ENCODE measurements at places on chromosomes 3 and 15.

- H3K27me3 ChIP-seq: no peaks in the 10 kb centered on the region
- no peaks in the 10 kb centered on the region for H3K4me1 ChIP-seq
- H3K27ac ChIP-seq: no peak overlapping the region
These were observed 59.8 kb upstream of the IP6K2 start for GRCh38 chr3:48776854-48777253.

DNA sequence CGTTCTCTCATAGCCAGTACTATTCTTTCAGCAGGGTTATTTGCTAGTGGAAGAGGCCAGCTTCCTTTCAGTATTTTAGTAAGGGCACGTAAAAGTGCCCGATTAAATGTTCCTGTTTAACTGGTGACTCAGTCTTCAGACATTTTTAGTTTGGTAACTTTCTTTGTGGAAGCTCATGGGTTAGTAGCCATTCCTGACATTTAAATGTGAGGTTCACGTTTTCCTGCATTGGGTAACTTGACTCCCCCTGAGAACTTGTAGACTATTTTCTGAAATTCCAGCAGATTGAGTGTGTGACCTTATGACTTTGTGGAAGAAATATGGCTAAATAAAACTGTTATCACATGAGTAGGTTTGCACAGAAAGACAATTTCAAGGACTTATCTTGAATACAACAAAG, 16.9 kb downstream of the ABHD2 start:
- no peaks in the 10 kb centered on the region for H3K27me3 ChIP-seq
- H3K27ac ChIP-seq: no peak overlapping the region
- no peaks in the 10 kb centered on the region for H3K4me1 ChIP-seq
- H3K4me3 ChIP-seq: no peak overlapping the region

DNA sequence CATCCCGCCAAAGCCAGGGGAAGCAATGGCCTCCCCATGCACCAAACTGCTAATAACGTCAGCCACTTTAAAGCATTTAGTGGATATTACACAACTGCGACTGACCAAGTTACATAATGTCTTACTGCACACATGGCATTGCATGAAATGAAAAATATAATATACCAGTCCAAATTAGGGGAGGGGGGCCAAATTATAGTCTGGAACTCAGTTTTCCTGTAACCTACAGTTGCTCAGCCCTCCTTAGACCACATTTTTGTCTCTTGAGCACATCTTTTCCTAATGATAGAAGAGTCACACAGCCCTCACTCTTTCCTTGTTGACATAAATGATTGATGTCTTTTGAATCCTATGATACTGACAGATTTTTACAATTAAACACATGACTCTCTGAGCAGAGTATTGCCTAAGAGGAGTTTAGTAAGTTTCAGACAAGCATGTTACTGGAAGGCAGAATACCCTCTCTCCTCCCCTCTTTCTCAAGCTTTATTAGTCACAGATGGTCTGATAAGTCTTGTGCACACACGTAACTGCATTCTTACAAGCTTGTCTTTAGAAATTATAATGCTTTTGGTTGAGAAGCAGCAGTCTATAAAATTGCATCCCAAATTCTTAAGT, 1.1 kb upstream of the PLD1 start:
- no peaks in the 10 kb centered on the region for H3K36me3 ChIP-seq
- no peaks in the 10 kb centered on the region for H3K4me1 ChIP-seq
- H3K27me3 ChIP-seq: peaks cover 9% of the 10 kb centered on the region
- no peak for DNase-seq
- H3K27ac ChIP-seq: no peak overlapping the region

DNA sequence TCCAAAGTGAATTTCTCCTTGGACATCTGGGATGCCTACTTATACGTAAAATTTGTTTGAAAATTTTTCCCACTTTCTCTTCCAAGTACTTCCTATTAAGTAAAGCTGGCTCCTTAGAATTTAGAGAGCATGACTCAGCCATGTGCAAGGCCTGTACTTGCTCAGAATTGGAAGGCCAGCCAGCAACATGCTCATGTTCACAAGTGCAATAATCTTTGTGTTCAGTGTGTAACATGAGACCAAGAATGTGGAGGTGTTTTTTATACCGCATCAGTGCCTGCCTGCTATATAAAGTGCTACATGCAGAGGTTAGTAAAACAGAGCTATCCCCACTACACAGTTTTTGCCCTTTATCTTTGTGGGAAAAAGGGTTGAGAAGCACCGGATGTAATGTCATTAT, 151.9 kb upstream of the FEZF2 start:
- no peak for DNase-seq
- H3K27me3 ChIP-seq: no peaks in the 10 kb centered on the region
- no peaks in the 10 kb centered on the region for H3K36me3 ChIP-seq

- no peak for DNase-seq
- no peaks in the 10 kb centered on the region for H3K27me3 ChIP-seq
- no peak overlapping the region for H3K27ac ChIP-seq
- peaks cover 4% of the 10 kb centered on the region for H3K36me3 ChIP-seq
These were observed 1.9 kb downstream of the C3orf20 start for GRCh38 chr3:14676881-14677280.

DNA sequence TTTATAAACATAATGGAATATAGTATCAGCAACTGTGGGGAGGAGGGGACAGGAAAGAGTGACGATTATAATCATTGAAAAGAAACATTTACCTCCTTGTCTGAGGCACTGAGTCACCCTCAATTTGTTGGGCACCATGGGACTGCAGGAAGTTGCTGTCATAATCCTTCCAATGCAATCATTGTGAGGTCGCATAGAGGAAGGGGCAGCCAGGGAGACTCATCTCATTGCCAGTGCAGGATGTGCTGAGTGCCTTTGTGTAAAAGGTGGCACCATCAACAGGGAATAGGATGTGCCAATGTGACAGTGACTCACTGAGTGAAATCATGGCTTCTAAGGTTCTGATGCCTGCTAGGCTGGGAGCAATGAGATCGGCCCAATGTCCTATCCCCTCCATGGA, 300.4 kb upstream of the ADAMTS9 start:
- peaks cover 3% of the 10 kb centered on the region for H3K4me1 ChIP-seq
- DNase-seq: no peak

GRCh38 chr15:42085236-42085605, 9.1 kb downstream of the PLA2G4D start:
- no peaks in the 10 kb centered on the region for H3K36me3 ChIP-seq
- H3K27me3 ChIP-seq: no peaks in the 10 kb centered on the region
- no peak for DNase-seq
- H3K4me1 ChIP-seq: peaks cover 4% of the 10 kb centered on the region

- no peak overlapping the region for H3K27ac ChIP-seq
- no peaks in the 10 kb centered on the region for H3K36me3 ChIP-seq
- no peak for DNase-seq
- H3K4me1 ChIP-seq: no peaks in the 10 kb centered on the region
These were observed 238.1 kb upstream of the SGO1 start for GRCh38 chr3:20424086-20424485.

- H3K4me3 ChIP-seq: no peak overlapping the region
- no peaks in the 10 kb centered on the region for H3K4me1 ChIP-seq
- H3K27ac ChIP-seq: no peak overlapping the region
- H3K36me3 ChIP-seq: no peaks in the 10 kb centered on the region
These were observed 727.7 kb downstream of the NTRK3 start for GRCh38 chr15:87528873-87529272.

DNA sequence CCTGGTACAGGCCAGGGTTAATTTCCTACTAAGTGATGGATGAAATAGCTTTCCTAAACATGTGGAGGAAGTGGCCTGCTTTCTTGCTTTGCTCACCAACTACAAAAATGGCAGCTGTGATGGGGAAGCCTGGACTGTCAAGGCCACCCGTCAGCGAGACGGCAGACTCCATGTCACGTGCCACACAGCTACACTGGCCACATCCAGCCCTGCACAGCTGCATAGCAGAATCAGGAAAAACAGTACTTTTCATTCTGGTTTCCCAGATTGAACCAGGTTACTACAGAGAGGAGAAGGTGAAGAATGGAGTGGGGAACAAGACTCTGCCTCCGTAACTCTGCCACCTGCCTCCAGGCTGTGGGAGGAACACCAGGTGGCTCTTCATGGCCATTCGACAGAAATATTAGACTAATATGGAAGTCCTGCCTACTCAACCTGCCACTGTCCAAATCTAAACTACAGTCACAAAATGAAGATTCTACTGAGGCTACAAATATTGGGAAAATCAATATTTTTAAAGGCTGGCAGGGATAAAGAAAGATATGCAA, 174.3 kb downstream of the MAGI1 start:
- H3K27me3 ChIP-seq: no peaks in the 10 kb centered on the region
- DNase-seq: no peak
- H3K27ac ChIP-seq: no peak overlapping the region
- no peaks in the 10 kb centered on the region for H3K4me1 ChIP-seq

DNA sequence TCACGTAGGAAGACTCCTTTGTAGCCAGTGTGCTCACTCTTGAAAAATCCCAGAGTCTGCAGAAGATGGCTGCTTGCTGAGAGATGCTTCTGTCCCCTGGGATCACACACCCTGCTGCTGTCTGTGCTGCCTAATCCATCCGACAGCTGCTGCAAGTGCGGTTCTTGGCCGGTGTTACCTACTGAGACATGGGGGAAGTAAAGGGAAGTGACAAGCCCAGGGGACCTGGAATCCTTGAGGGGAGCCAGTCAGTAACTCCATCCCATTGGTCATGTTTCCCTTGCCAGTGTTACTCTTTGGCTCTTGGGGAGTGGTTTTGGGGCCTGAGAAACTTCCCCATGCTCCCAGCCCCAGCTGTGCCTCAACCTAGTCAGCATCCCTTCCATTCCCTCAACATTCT, 8.3 kb upstream of the CPNE9 start:
- peaks cover 13% of the 10 kb centered on the region for H3K36me3 ChIP-seq
- no peaks in the 10 kb centered on the region for H3K27me3 ChIP-seq
- DNase-seq: no peak
- no peak overlapping the region for H3K4me3 ChIP-seq
- no peak overlapping the region for H3K27ac ChIP-seq
- no peaks in the 10 kb centered on the region for H3K4me1 ChIP-seq

GRCh38 chr3:13046569-13047274, 26.5 kb downstream of the IQSEC1 start:
- no peak overlapping the region for H3K27ac ChIP-seq
- DNase-seq: no peak
- H3K36me3 ChIP-seq: no peaks in the 10 kb centered on the region
- H3K4me3 ChIP-seq: no peak overlapping the region

- no peaks in the 10 kb centered on the region for H3K27me3 ChIP-seq
- H3K36me3 ChIP-seq: no peaks in the 10 kb centered on the region
- no peak overlapping the region for H3K4me3 ChIP-seq
- no peak for DNase-seq
- no peaks in the 10 kb centered on the region for H3K4me1 ChIP-seq
These were observed 24.9 kb downstream of the DUOX2 start for GRCh38 chr15:45088801-45089711.

DNA sequence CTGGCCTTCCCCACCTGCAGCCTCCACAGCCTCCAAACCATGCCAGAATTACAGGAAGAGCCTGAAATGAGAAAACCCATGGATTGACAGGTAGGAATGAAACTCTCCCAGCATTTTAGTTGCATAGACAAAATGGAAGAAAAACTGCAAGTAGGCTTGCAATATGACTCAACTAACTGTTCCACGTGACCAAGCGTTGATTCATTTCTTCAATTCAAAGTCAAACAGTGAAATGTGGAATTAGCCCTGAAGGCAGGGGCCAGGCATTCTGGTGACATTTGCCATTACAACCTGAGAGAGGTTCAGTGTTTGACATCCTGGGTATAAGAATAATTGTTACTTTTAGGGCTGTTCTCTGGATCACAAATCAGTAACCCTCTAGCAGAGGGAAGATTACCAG, 676.5 kb upstream of the CFAP20DC start:
- H3K27ac ChIP-seq: no peak overlapping the region
- H3K36me3 ChIP-seq: no peaks in the 10 kb centered on the region
- H3K4me3 ChIP-seq: no peak overlapping the region
- DNase-seq: no peak

DNA sequence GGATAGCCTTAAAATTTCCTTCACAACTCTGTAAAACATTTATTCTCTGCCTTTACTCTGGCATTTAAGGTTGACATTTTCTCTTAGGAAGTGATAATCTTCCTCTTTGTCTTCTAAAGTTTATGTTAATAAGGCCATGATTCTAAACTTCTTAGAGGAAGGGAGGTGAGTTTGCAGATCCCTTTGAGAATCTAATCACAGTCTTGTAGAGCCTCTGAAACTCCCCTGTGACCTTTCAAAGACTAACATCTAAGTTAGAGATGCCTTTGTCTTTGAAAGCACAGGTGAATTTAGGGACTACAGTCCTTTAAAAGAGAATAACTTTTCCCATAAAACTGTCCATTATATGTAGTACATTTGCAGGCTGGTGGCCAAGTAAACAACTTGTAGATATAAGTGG, 115.1 kb downstream of the PLCL2 start:
- no peaks in the 10 kb centered on the region for H3K36me3 ChIP-seq
- peaks cover 26% of the 10 kb centered on the region for H3K27me3 ChIP-seq
- no peak overlapping the region for H3K4me3 ChIP-seq
- DNase-seq: peak; percentile 11
- H3K4me1 ChIP-seq: no peaks in the 10 kb centered on the region
- H3K27ac ChIP-seq: no peak overlapping the region

- H3K4me3 ChIP-seq: no peak overlapping the region
- no peaks in the 10 kb centered on the region for H3K36me3 ChIP-seq
- no peak overlapping the region for H3K27ac ChIP-seq
- DNase-seq: no peak
- no peaks in the 10 kb centered on the region for H3K27me3 ChIP-seq
These were observed 8.9 kb downstream of the ACAN start for GRCh38 chr15:88812133-88812532.

- no peak for DNase-seq
- peaks cover 2% of the 10 kb centered on the region for H3K27me3 ChIP-seq
- no peaks in the 10 kb centered on the region for H3K36me3 ChIP-seq
- no peak overlapping the region for H3K4me3 ChIP-seq
- H3K27ac ChIP-seq: no peak overlapping the region
These were observed 2.7 kb upstream of the DMXL2 start for GRCh38 chr15:51625236-51625635.

- DNase-seq: no peak
- H3K36me3 ChIP-seq: no peaks in the 10 kb centered on the region
- H3K4me1 ChIP-seq: 0 out of 2 replicates have a peak, but pooled peaks cover 1% of the 10 kb centered on the region
- H3K27me3 ChIP-seq: no peaks in the 10 kb centered on the region
- H3K4me3 ChIP-seq: no peak overlapping the region
- no peak overlapping the region for H3K27ac ChIP-seq
These were observed 53.6 kb downstream of the PAK2 start for GRCh38 chr3:196793246-196793645.

DNA sequence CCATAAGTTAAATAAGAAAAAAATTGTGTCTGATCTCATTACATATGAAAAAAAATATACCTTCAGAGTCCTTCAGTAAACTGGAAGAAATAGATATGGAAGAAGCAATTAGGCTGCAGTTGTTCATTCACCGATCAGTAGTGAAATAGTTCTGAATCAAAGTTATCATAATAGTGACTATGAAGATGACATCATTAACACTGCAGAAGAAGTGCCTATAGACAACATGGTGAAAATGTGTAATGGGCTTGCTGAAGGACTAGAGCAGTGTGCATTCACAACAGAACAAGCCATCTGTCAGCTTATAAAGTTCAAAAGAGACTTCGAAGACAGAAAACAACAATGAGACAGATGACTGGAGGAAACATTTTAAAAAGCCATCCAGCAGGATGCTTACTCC, 144.5 kb downstream of the NAALADL2 start:
- no peak for DNase-seq
- no peak overlapping the region for H3K4me3 ChIP-seq
- no peaks in the 10 kb centered on the region for H3K4me1 ChIP-seq
- H3K36me3 ChIP-seq: no peaks in the 10 kb centered on the region
- no peaks in the 10 kb centered on the region for H3K27me3 ChIP-seq

- H3K4me1 ChIP-seq: no peaks in the 10 kb centered on the region
- H3K27ac ChIP-seq: no peak overlapping the region
- no peak overlapping the region for H3K4me3 ChIP-seq
- no peaks in the 10 kb centered on the region for H3K36me3 ChIP-seq
- DNase-seq: no peak
These were observed 134.4 kb downstream of the MDFIC2 start for GRCh38 chr3:70177881-70178645.
